ENCODE measurements at places on chromosomes 12 and 14.

- no peak for DNase-seq
Observed at GRCh38 chr12:94203796-94204195, 55.4 kb downstream of the PLXNC1 start.

GRCh38 chr12:55974308-55974730 is 441 bp downstream of the RAB5B start:
- DNase-seq = no peak

- DNase-seq = no peak
Observed at GRCh38 chr14:86321151-86321550, 791.2 kb downstream of the FLRT2 start.

DNA sequence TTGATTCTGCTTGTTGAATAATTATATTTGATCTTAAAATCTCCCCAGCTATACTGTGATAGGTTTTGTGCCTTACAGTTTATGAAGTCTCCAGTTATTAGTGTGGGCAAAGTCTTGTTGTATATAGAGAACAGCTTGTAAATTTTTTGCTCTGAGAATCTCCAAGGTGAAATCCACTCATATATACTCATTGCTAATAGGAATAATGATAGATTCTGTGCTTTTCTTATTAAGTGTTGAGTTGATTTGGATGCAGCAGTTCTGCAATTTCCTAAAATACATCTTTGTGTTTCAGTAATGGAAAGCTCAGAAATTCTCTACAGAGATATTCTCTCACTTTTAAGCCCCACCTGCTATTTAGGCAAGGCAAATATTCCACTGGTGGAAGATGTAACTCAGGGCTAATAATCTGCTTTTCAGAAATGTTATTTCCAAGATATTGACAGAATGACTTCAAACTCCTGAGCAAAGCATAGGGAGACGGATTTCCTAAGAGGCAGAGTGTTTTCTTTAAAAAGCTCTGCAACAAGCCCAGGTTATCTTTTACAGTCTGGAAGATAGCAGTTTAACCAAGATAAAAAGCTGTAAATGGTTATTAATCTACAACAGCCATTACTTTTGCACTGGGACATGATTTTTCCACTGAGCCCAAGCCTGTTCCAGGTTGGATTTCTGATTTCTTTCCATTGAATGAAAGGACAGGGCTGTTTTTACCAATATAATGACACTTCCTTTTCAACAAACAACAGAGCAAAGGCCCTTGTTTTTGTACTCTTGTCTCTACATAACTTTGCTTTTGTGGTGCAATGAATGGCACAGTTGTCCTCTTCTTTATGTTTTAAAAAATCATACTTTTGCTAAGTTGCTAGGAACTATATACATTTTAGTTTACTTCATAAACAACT is 239.9 kb upstream of the ATP2B1 start:
- no peak for DNase-seq

- no peak for DNase-seq
Observed at GRCh38 chr12:50059440-50060119, 2.2 kb downstream of the ASIC1 start.
